ENCODE measurements at places on chromosomes 2 and 18.

DNA sequence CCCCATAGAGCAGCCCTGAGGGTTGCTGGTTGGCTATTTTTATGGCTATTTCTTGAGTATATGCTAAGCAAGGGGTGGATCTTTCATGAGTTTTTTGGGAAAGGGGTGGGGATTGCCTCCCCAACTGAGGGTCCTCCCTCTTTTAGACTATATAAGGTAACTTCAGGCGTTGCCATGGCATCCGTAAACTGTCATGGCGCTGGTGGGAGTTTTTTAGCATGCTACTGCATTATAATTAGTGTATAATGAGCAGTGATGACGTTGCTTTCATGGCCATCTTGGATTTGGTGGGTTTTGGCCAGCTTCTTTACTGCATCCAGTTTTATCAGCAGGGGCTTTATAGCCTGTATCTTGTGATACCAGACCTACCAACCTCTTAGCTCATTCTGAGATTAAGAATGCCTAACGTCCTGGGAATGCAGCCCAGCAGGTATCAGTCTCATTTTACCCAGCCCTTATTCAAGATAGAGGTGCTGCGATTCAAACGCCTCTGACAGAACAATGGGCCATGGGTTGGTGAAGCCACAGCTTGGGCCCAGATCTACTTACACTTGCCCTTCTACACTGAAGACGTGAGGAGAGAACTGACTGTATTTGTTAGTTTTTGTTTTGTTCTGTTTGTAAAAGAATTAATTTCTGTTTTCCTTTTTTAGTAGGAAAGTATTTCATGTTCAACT, 53.8 kb upstream of the TMEM163 start:
- no peak for DNase-seq

GRCh38 chr2:180205621-180206235, 198.6 kb upstream of the CWC22 start:
- DNase-seq: no peak

GRCh38 chr18:55593888-55594287, 5.9 kb upstream of the TCF4 start:
- DNase-seq: no peak

GRCh38 chr2:213834746-213835145, 550.5 kb downstream of the SPAG16 start:
- DNase-seq: peak; percentile 57

GRCh38 chr18:49249521-49249920, 210.9 kb downstream of the DYM start:
- DNase-seq: peak; percentile 70

- DNase-seq: peak; percentile 23
Observed at GRCh38 chr2:100260712-100261620, 61.3 kb downstream of the LONRF2 start.

GRCh38 chr18:7532942-7533341, 34.2 kb upstream of the PTPRM start:
- DNase-seq: no peak

GRCh38 chr2:237670641-237671040, 43.3 kb downstream of the LRRFIP1 start:
- no peak for DNase-seq

GRCh38 chr2:141767691-141768090, 363.1 kb downstream of the LRP1B start:
- no peak for DNase-seq

GRCh38 chr18:22044474-22045220, 124.7 kb upstream of the GATA6 start:
- DNase-seq: no peak

DNA sequence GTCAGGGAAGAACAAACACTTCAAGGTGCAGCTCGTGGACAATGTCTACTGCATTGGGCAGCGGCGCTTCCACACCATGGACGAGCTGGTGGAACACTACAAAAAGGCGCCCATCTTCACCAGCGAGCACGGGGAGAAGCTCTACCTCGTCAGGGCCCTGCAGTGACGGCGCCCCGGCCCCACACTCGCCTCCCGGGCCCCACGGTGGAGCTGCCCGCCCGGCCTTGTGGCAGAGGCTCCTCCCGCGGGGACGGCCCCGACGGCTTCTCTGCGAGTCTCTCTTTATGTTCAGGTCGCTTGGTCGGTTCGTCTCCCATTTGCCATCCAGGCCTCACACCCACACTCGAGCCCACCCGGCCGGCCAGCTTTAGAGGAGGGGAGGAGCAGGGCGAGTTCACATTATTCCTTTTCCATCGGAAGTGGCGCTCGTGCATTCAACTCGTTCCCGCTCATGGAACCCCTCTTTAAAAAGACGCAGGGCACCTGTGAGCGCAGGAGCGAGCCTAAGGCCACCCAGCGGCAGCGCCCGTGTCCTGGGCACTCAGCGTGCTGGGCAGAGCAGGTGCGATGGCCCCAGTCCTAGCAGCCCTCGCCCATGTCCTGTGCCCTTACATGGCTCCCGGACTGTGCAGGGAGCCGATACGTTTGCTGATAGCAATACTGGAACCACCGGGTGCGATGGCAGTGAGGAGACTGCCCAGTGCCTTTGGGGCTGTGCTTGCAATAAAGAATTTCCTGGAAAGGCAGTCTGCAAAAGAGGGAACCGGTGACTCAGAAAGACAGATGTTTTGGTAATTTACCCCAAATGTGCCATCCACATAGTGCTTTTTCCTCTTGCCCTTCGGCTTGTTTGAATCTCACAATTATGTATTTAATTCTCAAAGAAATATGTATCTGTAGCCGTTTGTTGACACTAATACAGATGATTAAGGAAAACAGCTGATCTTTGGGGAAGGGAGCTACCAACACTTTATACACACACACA, 148.6 kb downstream of the NCK2 start:
- DNase-seq: peak; percentile 10

DNA sequence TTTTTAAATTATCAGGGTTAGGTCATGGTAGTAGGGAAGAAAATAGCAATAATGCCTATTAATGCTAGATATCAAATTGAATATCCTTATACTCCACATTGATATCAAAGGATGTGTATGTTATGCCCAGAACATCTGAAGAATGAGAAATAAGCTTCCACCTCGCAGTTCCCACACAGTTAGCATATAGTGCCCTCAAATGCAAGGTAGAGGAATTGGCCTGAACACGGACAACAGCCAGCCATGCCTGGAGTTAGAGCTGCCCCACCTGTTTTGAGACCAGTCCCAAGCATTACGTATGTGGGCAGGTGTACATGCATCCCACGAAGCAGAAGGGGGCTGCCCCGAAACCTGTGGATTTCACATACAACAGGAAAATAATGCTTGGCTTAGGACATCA, 79.6 kb downstream of the SUMO1 start:
- no peak for DNase-seq

GRCh38 chr2:55120634-55121359, 70.5 kb upstream of the RTN4 start:
- peak; percentile 43 for DNase-seq

DNA sequence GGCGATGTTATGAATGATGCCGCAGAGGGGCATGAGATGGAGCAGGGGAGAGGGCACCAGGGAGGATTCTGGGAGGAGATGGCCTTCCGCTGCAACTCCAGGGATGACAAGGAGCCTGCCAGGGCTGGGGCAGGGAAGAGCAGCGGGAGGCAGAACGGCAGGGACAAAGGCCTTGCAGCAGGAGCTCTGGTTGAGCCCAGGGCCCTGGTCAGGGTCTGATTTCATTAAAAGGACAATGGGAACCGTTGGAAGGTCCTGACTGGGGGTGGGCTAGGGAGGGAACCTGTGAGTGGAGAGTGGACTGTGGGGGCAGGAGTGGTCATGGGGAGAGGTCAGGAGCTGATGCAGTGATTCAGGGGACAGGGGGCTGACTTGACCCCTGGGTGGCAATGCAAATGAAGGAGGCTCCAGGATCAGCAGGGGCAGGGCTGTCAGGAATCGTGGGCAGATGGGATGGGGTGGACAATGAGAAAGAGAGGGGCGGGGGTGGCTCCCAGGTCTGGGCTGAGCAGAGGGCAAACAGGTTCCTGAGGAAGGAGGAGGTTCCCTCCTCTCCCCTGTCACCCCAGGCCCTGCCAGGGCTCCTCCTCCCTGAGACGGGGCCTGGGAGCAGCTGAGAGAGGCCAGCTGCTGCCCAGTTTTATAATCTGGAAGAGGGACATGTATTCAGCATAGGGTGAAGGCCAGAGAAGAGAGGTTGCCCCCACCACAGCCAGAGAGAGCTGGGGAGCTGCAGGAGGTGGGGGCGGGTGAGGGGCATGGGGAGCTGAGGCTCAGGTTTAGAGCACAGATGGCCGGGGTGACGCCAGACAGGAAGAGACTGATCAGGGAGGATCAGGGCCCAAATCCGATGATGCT, 7.3 kb upstream of the DUSP2 start:
- DNase-seq: no peak

- peak; percentile 53 for DNase-seq
Observed at GRCh38 chr2:39568561-39569006, 97.1 kb upstream of the TMEM178A start.

DNA sequence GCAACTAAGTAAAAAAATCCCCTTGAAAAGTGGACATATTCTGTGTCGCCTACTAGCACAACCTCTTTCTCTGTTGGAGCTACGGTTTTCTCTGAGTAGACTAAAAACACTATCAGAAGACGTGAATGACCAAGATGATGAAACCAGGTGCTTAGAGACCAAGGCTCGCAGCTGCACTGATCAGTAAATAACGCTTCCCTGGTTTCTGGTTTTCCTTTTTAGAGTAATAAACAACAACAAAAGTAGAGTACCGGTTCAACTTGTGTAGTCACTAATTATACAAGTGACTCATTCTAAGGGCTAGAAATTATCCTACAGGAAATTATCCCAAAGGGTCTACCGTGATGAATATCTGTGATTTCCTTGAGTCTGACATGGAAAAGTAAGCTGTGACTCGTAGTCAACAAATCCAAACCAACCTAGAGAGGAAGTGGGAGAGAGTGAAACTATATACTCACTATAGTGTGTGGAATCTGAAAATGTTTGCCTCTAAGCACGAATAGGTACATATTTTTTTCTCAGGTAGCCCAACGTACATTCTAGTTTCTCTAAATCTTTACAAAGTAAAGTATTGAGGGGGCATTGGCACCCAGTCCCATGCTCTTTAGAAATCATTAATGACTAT, 17.8 kb downstream of the RASGRP3 start:
- DNase-seq: no peak

DNA sequence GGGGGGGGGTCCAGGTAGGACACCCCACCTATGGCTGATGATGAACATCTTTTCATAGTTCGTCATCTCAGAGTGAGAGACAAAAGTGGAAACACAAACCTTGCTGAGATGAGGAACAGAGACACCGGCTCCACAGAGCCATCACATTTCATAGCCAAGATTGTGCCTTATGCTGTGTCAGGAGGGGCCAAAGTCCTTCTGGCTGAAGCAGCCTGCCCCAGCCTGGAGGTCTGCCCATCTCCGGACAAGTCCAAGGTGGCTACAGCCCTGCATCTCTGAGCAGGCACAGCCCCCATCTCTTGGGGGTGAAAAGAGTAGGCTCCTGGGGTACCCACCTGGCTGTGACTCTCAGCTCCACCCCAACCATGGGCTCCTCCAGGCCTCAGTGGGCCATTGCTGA, 70.3 kb downstream of the ZBTB7C start:
- DNase-seq: no peak

DNA sequence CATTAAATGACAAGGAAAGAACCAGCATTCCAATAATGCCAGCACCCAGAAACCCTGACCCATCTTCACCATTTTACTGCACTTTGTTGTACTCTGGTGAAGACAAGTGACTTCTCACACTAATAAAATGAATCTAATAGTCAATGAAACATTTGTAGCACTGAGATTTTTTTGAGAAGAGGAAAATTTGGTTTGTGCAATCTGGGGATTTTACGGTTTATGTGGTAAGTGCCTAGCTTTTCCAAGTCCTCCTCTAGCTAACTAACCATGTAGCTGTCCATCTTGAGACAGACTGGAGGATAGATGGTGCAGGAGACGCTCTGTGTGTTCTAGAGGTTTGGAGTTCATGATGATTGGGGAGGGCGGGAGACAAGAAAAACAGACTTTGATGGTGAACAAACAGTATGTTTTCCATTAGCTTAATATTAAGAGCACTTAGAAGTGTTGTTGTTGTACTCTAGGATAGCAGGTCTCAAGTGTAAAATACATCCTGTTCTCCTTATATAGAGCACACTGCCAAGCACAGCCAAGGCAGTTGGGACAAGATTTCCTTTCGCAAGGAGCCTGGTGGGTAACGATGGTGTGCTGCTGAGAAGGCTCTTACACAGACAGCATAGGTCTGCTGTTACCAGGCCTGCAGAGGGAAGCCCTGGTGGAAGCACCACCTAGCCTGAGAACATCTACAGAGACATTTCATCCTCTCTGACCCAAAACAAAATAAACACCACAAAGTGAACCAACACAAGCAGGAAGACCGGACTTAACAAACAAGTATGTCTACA, 83.7 kb downstream of the BCL11A start:
- DNase-seq: no peak

DNA sequence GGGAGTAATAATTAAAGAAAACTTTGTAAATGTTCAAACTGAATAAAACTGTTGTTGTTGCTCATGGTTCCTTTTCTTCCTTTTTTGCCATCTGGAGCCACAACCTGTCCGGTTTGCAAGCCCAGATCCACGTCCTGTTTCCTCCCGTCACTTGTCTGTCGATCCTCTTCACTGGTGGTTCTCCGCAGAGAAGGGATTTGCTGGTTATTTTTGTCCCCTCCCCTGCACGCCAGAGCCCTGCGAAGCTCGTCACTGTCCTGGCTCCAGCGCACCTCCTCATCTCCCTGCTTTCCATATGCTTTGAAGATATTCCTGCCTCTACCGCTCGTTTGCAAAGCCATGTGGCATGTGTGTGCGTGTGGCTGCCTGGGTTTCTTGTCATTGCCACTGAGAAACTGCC, 461.4 kb downstream of the RNF144A start:
- DNase-seq: no peak

- DNase-seq: no peak
Observed at GRCh38 chr2:223541546-223541945, 60.6 kb downstream of the SCG2 start.

DNA sequence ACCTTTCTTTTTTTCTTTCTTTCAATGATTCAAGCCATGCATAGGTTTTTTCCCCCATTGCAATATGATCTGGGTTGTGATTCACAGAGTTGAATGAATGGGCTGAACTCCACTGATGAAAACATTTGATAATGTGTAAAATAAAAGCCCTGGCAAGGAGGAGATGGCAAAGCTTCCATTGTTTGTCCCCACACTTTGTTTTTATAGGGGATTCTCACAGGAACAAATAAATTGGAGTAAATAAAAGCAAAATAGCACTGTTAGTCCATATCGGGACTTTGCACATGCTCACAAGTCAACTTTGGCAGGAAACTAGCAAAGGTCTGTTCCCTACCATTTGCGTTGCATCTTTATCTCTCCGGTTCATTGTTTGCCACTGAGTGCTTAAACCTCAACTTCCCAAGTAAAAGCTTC, 55.7 kb downstream of the MEIS1 start:
- no peak for DNase-seq

GRCh38 chr2:207037896-207038295, 98.6 kb downstream of the CPO start:
- no peak for DNase-seq

- no peak for DNase-seq
Observed at GRCh38 chr2:222303045-222303827, 4.4 kb upstream of the PAX3 start.

DNA sequence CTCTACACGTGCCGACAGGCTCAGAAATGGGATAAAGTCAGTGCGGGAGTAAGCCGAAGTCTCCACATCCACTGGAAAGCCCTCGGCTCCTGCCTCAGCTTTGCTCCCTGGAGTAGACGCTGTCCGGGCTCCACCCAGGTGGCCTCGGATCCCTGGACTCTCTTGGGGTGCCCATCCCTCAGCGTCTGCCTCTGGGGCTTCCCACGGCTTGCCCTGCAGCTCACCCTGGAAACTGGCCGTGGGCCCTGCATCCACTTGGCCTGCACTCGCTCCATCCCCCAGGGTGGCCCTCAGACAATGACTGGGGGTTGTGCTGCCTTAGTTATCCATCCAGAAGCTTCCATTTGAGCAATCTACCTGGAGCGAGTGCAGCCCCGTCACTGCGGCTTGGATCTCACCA, 36.2 kb upstream of the TAF1B start:
- no peak for DNase-seq

Measured in GM04503 (cell line).